ENCODE measurements at places on chromosomes 2 and 18.
A peak's percentile ranks its signal among the peaks of the same experiment; 100 is the strongest.

- peak; percentile 72 for DNase-seq
Observed at GRCh38 chr2:235135990-235136561, 184.3 kb downstream of the SH3BP4 start.

GRCh38 chr2:58194458-58194857 is 46.7 kb downstream of the FANCL start:
- no peak for DNase-seq

GRCh38 chr2:212626371-212626918 is 87.8 kb upstream of the ERBB4 start:
- DNase-seq = no peak

DNA sequence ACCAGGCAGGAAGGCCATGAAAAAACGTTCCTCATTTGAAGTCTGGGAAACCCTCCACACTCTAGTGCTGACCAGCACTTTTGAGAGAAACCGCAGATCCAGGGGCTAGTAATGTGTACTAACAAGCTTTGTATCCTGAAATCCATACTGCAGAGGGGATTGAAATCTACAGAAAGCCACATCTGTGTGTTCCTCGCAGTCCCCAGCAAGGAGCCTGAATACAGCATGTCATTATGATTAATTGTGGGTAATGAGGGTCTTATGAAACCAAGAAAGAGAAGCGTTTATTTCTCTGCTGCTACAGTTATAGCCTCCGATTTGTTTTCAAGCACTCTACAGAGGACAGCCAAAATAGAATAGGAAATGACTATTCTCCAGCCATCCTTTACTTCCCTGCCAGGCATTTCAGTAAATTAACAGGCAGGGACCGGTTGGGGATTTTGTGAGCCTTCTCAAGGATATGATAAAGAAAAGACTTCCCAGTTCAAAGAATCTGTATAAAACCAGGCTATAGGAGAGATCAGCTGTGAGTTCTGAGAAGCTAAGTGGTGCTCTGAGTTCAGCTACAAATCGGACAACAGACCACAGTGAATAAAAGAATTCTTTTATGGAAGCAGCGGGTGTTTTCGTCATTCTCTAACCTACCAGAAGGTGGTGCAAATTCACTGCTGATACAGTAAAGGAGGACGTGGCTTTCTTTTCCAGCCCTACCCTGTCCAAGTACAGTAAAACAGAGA is 133.4 kb downstream of the INSIG2 start:
- peak; percentile 71 for DNase-seq

- DNase-seq = no peak
Observed at GRCh38 chr18:2687390-2688001, 32.0 kb downstream of the SMCHD1 start.

GRCh38 chr2:61193670-61194561 is 31.9 kb downstream of the C2orf74 start:
- no peak for DNase-seq

- DNase-seq = no peak
Observed at GRCh38 chr2:47455411-47455810, 52.5 kb downstream of the MSH2 start.

DNA sequence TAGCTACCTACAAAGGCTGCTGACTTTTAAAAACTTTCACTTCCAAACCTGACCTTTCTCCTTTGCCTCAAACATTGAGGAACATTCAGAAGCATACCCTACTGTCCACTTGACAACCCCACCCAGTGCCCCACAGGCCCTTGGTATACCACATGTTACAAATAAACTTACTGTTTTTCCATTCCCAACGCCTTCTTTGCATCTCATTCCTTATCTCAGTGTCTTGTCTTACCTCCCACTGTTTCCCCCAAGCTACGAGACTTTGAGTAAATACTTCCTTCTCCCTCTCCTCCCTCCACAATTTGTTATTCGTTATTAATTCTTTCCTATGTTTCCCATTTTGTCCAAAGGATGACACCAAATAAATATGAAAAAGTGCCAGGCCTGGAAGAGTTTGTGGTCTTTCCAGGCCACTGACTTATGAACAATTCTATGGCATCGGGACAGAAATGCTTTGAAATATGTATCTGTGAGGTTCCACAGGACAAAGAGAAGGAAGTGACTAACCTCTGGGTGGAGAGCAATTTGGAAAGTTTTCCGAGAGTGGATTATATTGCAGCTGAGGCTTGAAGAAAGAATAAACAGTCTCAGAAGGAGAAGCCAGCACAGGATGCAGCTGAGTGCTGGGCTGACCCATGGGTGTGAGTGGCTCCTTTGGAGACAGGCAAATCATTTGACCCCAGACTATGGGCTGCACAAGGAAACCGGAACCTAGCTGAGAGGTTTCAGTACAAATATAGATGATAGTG is 409.0 kb downstream of the LPIN1 start:
- peak; percentile 51 for DNase-seq

GRCh38 chr2:9249020-9249800 is 42.6 kb downstream of the ASAP2 start:
- DNase-seq = peak; percentile 58

DNA sequence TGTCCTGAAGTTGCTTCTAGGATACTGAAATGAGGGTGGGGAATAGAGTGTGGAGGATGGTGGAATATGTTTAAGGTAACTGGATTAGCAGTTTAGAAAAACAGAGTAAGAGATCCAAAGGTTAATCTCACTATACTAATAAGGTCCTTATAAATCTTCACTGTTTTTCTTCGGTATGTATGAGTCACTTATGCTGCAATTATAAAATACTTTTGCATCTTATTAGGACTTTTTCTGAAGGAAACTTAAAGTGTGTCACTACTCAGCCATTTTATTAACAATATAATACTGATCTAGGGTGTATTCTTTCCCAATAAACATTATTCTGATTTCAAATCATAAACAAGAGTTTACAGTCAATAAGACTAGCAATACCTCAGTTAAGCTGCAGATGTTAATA is 182.3 kb downstream of the ZNF521 start:
- no peak for DNase-seq

- DNase-seq = peak; percentile 3
Observed at GRCh38 chr2:23606968-23607367, 222.0 kb downstream of the KLHL29 start.

DNA sequence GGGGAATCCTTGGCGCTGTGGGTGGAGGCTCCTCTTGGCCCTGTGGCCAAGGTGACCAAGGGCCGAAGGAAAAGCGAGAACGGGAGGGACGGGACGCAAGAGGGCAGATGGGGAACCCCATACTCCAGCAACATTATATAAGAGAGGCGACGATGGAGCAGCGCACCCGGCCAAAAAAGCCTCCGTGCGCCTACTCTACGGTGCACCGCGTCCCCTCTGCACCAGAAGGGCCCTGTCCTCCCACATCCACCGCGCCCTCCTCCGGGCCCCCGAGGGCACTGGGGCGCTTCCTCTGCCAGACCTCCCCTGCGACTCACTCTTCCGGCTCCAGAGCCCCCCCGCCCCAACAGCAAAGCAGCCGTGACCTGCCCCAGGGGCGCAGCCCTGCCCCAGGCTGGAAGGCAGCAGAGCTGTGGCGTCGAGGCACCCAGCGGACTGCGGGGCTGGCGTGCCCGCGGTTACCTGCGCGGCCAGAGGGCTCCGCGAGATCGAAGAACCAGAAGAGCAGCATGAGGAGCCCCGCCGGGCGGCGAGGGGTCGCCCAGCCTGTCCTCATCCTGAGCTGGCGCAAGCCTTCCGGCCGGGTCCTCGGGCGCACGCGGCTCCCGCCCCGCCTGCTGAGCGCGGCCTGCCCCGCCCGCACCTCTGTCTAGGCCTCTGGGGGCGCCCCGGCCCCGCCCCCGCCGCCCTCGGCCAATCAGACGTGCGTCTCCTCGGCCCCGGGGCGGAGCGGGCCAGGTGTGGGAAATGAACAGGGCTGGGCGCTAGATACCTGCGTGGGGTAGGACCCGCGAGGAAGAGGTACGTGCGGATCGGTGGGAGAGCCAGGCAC is 106.3 kb upstream of the CD302 start:
- DNase-seq = peak; percentile 30

- peak; percentile 56 for DNase-seq
Observed at GRCh38 chr2:238158509-238159070, at the start of gene ERFE. Gene ERFE, plus strand, starts transcription at chr2:238158970. Its CDS starts 38 bp downstream, at chr2:238159008.

DNA sequence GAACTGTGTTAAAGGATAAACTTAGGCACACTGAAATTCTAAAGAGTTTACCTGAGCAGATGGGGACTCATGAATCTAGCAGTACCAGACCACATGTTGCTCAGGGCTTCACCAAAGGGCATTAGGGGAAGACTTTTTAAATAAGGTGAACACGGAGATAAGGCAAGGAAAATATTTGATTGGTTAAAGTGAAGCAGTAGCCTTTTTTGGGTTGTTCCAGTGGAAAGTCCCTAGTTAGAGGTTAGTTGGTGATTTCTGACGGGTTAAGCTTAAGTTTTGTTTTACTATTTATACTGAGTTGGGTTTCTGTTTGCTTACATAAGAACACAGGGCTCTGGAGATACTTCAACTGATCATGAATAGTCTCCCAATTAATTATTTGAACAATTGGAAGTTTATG is 722.5 kb downstream of the SOCS6 start:
- no peak for DNase-seq

GRCh38 chr18:40529478-40529877 is 1425.6 kb upstream of the PIK3C3 start:
- no peak for DNase-seq

- DNase-seq = no peak
Observed at GRCh38 chr2:79846878-79847277, 334.0 kb downstream of the CTNNA2 start.

DNA sequence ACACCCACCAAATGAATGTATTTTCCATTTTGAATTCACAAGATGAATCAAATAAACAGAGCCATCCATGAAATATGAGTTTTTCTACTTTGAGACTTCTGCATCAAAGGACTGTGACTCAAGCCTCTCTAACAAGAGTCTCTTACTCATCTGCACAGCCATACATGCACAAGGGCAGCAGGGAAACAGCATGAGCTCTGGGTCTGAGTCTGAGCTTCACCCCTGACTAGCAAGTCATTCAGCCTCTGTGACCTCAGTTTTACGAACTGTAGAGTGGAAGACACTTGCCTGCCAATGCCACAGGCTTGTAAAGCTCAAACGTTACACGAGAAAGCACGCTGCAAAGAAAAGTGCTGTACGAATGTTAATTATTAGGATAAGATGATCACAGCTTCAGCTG is 42.9 kb downstream of the MREG start:
- DNase-seq = no peak

DNA sequence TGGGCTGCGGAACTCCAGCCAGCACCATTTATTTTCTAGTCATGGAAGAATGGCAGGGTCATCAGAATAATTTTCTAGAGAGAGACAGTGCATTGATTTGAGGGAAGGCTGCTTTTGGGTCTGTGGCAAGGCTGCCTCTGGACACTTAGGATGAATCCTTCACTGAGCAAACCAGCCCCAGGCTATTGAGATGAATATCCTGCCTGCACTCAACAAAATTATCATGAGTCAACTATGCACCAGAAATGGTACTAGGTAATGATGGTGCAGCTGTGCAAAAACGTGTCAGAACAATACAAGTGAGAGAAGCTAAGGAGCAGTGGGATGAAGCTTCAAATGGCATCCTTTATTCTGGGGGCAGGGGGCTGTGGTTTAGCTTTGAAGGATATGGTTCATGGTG is 115.8 kb downstream of the SPHKAP start:
- DNase-seq = no peak
